C1 segment of cervical spinal cord (tissue), 14 donors: ENCODE measurements at places on chromosomes 2 and 18.
A peak's percentile ranks its signal among the peaks of the same experiment; 100 is the strongest.

DNA sequence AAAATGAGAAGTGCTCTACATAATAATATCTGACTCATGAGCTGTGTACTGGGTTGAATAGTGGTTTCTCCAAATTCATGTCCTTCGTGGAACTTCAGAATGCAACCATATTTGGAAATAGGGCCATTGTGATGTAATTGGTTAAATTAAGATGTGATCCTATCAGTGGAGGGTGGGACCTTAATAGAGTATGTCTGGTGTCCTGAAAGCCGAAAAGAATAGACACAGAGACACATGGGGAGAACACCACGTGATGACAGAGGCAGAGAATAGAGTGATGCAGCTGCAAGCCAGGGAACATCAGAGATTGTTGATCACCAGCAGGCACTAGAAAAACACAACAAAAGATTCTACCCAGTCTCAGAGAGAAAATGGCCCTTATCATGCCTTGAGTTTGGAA lies 310.1 kb downstream of the EXOC6B start:
- peak; percentile 2 for DNase-seq

DNA sequence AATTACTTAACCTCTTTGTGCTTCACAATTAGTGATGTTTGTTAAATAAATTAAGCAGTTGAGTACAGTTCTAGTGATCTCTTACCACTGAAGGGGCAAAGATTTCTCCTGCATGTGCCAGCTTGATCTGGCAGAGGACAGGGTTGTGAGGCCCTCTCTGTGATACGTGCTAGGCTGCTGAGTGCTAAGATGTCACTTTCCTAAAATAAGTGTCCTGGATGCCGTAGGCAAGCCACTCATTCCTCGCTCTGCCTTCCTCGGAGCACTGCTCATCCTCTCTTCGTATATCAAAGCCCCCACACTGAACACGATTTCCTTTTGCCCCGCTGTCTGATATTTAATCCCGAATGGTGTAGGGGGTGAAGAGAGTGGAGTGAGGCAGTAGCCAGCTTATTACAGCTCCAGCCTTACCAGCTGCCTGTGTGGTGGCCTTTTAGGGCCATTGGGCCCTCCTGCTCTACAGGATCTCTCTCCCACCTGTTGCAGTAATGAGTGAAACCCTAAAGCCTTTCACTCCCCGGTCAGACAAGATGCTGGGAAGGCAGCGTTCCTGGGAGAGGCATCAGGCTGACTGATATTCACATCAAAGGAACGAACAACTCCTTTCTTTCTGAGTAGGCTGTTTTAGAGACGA lies 40.5 kb downstream of the PTPRM start:
- DNase-seq: no peak

- DNase-seq: no peak
Observed at GRCh38 chr2:15173501-15173900, 387.6 kb downstream of the NBAS start.

DNA sequence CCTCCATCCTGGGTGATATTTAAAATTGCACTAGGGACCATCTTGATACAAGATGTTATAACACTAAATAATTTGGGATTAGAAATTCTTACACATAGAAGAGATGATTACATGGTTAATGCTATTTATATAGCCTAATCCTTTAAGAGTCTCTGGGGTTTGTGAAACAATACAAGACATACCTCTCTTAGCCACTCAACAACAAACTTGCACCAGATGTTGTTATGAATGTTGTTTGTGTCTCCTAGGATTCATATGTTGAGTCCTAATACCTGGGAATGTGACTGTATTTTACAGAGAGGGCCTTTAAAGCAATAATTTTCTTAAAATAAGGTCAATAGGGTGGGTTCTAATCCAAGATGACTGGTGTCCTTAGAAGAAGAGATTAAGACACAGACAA lies 678.3 kb downstream of the NYAP2 start:
- DNase-seq: no peak

DNA sequence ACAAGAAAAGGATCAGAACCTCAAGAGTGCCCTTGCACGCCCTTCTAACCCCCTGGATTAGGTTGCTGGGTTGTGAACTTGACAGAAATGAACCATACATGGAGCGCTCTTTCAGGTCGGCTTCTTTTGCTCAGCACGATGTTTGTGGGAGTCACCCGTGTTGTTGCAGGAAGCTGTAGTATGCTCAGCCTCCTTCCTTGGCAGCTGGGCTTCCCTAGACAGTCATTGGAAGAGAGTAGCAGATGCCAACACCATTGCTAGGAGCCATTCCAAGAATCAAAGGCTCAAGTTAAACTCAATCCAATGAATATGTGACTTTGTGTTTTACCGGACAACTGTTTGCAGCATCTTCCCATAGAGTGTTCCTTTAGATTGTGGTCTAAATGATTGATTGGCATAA lies 47.0 kb downstream of the RAB12 start:
- no peak for DNase-seq

DNA sequence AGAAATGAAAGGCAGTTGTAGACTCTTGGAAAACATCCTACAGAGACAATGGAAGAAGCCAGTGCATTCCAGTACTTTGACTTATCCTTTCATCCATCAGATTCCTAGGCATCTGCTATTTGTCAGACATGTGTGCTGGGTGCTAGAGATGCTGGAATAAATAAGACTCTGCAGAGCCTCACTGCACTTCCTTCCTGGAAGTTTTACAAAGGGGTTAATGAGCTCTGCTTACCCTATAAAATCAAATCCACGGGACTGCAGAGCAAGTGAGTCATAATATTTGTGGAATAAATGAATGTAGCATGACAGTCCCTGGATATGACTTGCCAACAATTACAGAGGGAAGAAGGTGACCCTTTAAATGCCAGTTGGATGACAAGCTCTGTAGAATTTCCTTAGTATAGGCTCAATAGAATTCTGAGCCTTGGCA lies 52.7 kb upstream of the NPAS2 start:
- DNase-seq: no peak

- no peak for DNase-seq
Observed at GRCh38 chr2:177553176-177553884, 160.8 kb downstream of the AGPS start.

DNA sequence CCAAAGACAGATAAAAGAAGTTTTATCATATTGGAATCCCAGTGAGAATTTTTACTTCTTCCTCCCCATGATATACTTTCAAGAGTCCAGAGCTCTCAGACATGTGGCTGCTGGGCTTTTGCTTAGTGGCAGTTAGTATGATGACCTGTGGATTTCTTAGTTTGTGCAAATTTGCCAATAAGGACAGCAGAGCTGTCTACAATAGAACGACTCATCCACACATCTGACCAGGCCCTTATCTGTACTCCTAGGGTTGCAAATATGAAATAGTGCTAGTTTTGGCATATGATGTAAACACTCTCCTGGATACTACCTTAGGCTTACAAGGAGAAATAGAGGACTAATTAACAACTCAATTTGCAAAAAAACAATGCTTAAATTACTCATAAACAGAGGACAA lies 758.4 kb upstream of the TMEFF2 start:
- no peak for DNase-seq
